ENCODE measurements at places on chromosomes 7 and 10. TPM values are rescaled to one million over a fixed set of nuclear protein-coding genes. Genes with fewer than 3 reads are reported as not detected.

DNA sequence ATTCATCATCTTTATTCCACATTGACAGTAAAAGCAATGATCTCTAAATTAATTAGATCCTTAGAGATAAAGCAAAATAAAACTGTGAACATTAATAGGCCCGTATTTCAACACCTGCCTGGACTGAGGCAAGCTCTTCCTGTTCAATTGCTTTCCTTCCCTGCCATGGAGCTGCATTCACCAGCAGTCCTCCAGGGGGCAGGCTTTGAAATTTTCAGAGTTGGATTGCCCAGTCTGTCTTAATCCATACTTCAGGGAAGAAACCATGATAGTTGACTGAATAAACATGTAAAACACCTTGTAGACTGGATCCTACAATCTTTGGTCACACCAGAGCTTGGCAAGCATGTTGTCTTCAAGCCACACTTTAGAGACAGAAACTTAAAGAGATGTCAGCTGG, 936.6 kb downstream of the NRG3 start:
- no peak for DNase-seq
- H3K36me3 ChIP-seq = no peaks in the 10 kb centered on the region
- no peaks in the 10 kb centered on the region for H3K27me3 ChIP-seq
- no peak overlapping the region for H3K27ac ChIP-seq
- H3K4me1 ChIP-seq = no peaks in the 10 kb centered on the region
- no peak overlapping the region for H3K4me3 ChIP-seq

GRCh38 chr10:124696446-124697392, 47.5 kb downstream of the FAM53B start:
- no peak for DNase-seq
- no peaks in the 10 kb centered on the region for H3K27me3 ChIP-seq
- no peaks in the 10 kb centered on the region for H3K36me3 ChIP-seq

DNA sequence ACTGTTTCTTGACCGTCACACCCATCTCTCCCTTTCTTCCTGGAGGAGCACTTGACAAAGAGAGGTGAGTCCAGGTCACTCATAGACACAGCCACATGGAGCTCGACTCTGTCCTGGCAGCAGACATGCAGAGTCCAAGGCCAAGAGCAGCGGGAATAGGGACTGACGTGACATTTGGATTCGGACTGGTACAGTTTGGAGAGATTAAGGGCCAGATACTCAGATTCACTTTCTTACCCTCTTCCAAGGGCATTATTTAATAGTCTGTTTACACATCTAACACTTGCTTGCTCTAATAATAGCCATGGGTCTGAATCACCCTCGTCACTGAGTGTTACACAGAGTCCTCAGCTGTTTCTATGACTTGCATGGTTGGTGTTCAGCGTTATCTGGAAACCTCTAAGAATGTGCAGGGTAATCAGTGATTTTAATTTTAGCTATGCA, 39.2 kb upstream of the OTUD1 start:
- H3K36me3 ChIP-seq = no peaks in the 10 kb centered on the region
- H3K4me3 ChIP-seq = no peak overlapping the region

HKDC1 gene
- total RNA-seq = not detected
